Uterus (tissue), 4 donors: ENCODE measurements at places on chromosomes 12 and 14. TPM values are rescaled to one million over a fixed set of nuclear protein-coding genes. Genes with fewer than 3 reads are reported as not detected.
A peak's percentile ranks its signal among the peaks of the same experiment; 100 is the strongest.

- DNase-seq: no peak
These were observed 36.4 kb upstream of the FBRSL1 start for GRCh38 chr12:132453361-132454192.

DNA sequence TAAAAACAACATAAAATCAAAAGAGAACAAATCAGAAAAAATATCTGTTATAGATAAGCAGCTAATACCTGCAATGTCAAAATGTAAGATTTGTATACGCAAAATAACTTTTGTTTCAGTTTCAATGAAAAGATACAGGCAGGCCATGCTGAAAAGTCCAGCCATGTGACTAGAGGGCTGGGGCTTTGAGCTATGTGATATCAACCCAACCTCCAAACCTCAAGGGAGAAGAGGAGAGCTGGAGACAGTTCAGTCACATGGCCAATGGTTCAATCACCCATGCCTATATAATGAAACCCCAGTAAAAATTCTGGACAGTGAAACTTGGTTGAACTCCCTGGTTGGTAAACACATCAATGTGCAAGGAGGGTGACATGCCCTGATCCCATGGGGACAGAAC lies 5.3 kb downstream of the COX16 start:
- no peak for DNase-seq

GRCh38 chr14:25231004-25231403 lies 181.1 kb upstream of the STXBP6 start:
- DNase-seq: no peak

DNA sequence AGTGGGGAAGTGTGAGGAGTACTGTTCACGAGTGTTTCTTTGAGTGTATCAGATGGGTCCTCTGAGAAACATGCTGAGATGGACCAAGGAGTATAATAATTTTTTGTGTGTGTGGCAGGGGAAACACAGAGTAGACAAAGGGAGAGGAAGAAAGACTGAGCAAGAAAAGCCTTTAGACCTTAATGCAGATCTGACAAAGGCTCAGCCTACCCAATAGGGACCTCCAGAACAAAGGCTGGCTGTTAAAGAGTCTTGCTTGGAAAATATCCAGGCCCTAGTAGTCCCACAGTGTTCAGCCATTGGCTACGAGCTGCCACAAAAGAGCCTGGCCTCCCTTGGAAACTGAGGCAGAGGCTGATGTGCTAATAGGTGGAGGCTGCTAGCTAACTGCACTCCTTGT lies 13.5 kb downstream of the COQ5 start:
- no peak for DNase-seq

DNA sequence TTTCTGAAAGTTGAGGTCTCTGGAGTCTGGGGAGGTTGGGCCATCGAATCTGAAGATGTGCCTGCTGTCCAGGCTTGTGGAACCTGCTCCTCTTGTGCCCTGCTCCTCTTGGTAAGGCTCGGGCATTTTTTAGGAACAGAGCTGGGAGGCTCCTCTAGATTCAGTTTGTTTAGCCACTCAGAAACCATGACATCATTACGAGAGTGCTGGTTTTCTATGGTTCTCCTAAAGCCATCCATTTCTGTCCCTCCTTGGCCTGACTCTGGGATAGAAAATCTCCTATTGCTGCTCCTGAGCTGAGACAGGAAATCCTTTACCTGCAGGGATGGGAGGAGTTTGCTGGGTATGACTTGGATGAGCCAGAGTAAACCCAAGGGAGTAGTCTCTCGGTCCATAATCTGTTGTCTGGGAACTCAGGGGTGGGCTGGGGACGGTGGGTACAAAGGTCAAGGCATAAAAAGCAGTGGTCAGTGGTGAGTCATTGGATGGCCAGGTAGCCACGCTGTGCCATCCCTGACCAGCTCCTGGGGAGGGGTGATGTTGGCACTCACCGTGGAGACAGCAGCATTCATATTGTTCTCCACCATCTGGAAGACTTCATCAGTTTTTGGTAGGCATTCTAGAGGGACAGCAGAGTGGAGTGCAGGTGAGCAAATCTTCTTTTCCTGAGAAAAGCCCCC lies 2.4 kb upstream of the ADCY4 start:
- DNase-seq: no peak

DNA sequence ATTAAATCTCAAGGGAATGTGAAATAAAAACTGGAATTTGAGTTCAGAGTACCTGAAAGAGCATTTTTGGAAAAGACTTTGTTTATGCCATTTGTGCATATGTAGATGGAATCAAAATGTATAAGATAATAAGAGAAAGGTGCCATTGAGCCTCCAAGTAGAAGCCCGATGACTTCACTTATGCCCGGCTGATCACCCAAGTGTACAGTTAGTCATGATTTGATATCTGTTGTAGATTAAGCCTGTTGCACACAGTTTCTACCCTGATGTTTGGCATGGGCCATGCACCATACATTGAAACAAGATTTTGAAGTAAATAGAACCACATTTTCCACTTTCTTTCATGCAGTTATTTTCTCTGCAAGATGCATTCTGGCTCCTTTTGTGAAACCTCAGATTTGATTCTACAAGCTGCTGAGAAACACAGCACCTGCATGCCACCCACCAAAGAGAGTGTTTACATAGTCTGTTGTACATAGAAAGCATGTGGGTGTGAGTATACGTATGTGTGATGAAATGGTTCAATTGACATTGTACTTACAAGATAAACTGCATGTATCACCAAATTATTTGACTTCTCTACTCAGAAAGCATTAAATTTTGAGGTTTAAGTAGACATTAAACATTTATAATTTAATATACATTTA lies 772.5 kb downstream of the DIO2 start:
- DNase-seq: no peak

DNA sequence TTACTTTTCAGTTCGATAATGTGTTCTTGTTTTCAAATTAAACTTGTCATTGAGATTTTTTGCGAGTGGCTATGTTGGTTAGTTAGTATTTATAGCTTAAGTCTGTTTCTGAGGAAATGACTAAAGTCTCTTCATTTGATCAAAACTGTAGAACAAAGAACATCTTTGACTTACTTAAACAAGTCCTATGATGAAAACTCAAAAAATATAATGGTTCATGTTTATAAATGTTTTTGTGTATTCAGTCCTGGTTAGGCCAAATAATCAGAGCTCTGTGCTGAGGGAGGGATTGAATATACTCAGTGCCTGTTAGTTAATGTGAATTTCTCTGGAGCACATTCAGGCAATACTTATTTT lies 51.7 kb downstream of the PPFIBP1 start:
- no peak for DNase-seq

DNA sequence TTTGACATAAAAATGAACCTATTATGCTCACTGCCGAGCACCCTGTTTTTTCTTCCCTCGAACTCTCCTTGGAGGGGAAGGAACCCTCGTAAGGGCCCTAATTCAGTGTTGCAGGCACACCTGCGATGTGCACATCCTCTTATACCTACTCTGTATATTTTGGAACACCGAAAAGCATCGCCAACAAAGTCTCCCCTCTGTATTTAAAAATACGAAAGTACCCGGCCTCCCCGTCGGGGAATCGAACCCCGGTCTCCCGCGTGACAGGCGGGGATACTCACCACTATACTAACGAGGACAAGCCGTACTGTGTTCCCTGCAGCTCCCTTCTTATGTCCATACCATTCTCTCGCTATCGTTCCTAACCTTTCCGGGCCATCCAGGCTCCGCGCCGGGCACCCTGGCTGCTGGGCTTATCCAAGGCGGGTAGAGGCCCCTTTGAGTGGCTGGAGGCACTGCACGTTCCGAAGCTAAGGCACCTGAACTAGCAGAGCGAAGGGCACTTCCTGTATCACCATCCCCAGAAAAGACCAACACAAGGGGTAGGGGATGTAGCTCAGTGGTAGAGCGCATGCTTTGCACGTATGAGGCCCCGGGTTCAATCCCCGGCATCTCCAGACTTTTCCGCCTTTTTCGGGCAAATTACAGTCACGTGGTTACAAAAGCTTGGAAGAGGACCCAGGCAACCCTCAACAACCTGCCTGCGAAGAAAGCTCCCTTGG lies 25.1 kb upstream of the UBC start:
- peak; percentile 93 for DNase-seq

DNA sequence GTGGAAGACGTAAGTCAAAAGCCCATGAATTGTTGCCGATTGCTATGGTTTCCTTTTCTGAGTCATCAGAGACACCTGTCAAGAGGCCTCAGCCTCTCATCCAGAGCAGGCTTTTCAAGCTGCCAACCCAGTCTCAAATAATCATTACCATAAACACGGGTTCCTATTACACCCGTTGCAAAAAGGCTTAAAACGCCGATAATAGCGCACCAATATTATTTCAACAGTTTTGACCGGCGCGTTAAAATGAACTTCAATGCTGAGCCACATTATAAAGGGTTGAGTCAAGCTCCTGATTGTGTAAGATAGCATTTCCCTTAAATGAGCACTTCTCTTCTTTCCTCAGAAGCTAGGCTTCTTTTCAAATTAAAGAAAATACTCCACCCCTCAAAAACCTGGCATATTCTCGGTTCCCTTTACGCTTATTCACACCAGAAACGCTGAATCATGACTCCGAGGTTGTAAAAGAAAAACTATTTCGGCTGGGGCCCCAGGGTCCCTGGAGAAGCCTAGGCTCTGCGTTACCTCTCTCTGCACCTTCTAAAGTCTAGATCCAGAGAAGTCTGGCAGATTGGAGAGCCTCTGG lies 1.4 kb downstream of the TMTC1 start:
- DNase-seq: no peak

DNA sequence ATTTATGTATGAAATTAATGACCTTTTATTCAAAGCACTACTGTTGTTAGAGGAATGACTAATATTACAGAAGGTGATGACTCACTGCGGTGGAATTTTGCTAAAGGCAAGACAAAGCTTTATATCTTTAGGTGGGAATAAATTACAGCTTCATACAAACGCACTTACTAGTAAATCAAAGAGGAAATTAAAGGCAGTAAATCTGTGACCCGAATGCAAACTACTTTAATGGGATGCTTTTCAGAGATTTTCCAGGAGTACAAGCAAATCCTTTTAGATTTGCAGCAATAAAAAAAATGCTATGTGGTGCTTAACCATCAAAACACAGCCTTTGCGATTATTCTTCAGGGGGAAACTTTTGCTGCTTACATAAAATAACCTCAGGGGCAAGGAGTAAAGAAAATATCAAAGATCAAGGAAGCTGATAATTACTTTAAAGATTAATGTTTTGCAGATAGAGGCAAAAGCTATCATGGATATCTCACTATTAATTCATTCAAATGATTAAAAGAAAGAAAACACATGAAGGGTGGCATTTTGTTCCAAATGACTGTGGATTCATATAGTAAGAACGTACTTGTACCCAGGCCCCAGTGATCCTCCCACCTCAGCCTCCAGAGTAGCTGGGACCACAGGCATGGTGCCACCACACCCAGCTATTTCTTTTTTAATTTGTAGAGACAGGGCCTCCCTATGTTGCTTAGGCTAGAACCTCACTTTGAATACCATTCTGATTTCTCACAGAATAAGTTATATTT lies 98.9 kb downstream of the DENND5B start:
- no peak for DNase-seq

Gene CLEC1B
- total RNA-seq: not detected

DNA sequence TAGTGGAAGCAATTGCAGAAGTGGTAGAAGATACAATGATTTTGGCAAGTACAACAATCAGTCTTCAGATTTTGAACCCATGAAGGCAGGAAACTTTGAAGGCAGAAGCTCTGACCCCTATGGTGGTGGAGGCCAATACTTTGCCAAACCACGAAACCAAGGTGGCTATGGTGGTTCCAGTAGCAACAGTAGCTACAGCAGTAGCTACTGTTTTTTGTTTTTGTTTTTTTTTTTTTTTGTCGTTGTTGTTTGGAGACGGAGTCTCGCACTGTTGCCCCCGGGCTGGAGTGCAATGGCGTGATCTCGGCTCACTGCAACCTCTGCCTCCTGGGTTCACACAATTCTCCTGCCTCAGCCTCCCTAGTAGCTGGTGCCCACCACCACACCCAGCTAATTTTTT lies 47.4 kb downstream of the IFNG-AS1 start:
- no peak for DNase-seq

DNA sequence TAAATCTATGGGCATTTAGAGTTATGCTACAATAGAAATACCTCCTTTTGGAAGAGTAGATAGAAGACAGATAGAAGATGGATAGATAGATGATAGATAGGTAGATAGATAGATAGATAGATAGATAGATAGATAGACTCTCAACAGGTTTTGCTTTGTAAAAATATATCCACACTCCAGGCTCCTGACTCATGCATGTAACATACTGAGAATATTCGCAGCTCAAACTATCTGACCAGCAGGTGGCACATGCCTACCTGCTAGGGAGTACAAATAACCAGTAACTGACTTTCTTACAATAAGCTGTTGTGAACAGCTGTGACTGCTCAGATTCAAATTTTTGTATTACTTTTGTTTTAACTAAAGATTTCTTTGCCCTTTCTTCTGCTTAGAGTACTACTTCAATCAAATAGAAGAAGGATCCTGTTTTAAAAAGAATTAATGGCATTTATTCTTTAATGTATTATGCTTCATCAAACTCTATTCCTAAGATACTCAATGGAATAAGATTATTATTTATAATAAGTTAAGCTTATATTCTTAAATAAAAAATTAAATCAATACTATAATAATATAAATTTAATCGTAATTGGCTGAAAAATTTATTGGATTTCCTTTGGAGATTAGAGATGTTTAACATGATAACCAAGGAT lies 15.8 kb upstream of the CPNE8 start:
- no peak for DNase-seq

Gene TBC1D30
- 6.7 TPM for total RNA-seq

- peak; percentile 49 for DNase-seq
These were observed 10.2 kb upstream of the BHLHE41 start for GRCh38 chr12:26135010-26135420.

- DNase-seq: no peak
These were observed 79.4 kb upstream of the HIF1A start for GRCh38 chr14:61615743-61616523.
